ENCODE measurements at places on chromosomes 7 and 10.

DNA sequence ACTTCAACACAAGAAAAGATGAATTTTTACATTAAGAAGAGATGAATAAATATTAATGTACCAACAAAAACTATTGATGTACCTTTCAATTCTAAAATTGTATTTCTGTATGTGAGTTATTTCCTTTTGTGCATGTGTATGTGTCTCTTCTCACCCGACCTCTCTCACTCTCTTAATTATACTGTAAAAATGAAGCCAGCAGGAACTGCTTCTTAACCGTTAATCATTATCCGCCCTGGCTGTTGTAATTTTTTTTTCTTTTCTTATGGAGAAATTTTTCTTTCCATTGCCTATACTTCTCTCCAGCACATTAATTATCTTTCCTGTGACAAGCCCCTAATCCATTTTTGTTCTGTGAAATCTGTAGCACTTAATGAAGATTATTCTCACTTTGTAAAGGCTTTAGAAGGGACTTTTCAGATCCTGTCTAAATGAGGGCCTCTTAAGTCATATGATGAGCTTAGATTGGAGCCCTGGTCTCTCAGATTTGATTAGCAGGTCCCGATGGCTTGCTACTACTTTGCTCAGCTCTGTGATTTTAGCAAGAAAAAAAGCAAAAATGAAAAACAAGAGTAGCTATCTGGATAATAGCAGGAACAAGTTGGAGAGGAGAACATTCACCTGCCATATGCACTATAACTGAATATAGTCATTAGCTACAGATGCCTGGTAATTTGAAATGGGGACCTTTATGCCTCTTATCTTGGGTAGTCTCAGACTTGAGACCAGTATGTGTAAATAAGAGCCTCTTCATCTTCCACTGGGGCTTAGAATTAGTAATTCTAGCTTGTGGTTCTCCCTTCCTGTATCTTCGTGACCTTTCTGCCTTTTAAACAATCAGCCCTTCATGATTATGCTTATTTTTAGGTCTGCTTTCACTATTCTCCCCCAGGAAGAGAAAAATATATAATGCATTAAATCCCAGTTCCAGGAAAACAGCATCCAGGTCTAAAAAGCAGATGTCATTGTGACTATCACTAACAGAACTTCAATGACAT lies 80.0 kb upstream of the COL1A2 start:
- no peak for DNase-seq

GRCh38 chr10:28743576-28743975 lies 66.3 kb downstream of the BAMBI start:
- DNase-seq, result no peak

GRCh38 chr10:99779335-99779734 lies 3.1 kb upstream of the ABCC2 start:
- no peak for DNase-seq

- DNase-seq, result no peak
These were observed 46.8 kb downstream of the PDE1C start for GRCh38 chr7:32023376-32023775.

- DNase-seq, result no peak
These were observed 45.1 kb downstream of the SLC25A40 start for GRCh38 chr7:87831097-87831496.

DNA sequence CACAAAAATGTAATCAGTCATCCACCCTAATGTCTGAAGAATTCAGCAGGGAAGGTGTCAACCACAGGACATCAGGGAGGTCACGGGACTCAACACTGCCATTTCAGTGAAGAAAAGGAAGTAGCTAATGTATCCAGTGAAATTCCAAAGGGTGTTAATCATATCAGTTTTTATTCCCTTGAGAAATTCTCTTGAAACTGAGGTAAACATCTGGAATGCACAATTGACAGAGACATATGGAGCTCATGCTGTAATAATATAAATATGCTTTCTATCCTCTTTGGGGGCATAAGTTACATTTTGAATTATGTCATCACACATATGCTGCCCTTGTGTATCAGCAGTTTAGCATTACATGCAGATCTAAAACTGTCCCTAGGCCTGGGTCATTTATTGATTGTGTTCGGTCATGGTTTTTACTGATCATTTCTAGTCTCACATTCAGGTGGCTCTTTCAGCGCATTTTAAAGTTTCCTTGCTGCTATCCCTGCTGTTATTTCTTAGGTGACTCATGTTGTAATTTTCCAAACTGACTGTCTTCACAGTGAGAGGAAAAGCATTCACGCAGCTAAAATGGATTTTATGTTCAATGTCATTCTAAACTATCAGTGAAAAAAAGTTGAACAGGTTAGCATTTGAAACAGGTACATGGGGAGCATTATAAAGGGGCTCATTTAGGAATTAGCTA lies 273.9 kb downstream of the TSPAN12 start:
- no peak for DNase-seq

DNA sequence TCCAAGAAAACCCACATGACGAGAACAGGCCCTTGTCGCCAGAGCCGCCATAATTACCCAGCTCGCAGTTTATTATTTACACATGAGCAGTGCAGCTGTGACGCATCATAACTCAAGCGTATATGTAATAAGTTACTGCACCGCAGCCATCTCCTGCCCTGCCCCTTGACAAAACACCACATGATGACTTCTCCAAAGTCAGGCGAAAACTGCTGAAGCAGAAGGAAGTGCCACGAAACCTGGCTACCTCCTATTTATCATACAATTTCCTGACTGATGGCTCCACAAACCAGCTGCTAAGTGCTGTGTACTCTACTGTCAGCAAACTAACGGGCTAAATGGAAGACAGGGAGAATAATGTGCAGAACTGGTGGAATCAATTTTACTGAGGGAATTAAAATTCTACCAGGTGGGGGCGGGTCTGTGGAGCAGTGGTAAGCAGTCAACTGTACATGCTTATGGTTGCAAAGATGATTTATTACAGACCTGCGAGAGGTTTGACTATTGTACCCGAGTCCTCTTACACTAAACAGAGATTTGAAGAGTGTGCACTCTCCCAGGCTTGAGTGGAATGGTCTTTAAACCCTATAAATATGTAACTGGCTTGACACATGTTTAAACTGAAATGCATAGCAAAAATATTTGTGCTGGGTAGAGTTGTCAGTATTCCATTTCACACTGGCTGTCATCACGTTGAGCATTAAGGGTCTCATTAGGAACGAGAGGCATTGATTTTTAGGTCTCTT lies 156.0 kb downstream of the GLI3 start:
- no peak for DNase-seq

GRCh38 chr7:24299192-24299591 lies 15.2 kb downstream of the NPY start:
- DNase-seq, result no peak

DNA sequence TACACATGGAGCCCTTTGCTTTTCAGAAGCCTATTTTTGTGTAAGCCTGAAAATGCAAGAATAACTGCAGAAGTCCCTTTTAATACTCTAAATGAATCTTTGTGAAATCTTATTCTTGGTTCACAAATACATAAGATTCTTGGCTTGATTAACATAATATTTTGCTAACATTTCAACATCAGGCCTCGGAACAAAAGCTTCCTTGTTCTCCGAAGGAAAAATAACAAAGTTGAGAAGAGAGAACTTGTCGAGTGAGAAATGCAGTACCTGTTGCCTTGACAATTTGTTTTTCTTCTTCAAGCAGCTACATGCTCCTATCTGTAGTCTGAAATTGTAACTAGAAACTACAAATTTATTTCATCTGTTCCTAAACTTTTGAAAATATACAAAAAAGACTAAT lies 8.5 kb downstream of the NT5C2 start:
- DNase-seq, result no peak

GRCh38 chr10:91036807-91037411 lies 116.0 kb upstream of the ANKRD1 start:
- no peak for DNase-seq

DNA sequence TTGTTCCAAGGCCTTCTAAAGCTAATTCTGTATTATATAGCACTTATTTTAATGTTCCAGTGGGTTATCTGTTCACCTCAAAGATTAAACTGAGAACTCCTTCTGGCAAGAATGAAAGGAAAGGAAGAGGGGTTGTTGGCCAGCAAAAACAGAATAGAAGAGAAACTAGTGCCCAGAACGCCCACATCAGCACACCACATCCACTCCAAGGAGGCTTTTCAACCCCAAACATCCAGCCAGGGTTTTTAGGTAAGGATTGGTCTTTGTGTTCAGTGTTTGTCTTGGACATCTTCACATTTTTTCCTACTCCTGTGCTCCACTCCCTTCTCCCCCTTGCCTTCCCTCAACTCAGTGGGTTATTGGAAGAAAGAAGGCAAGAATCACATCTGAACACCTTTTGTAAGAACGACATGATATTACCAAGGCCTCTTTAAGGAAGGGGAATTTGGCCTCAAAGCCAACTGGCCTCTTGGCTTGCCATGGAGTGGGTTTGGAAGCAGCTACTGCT lies 55.8 kb downstream of the BICC1 start:
- DNase-seq, result no peak
